Stimulated activated CD8-positive, alpha-beta memory T cell treated with anti-CD3 and anti-CD28 coated beads, Interleukin-4, amount 100 ng/mL, for 1 hour (primary cell): ENCODE measurements at places on chromosomes 3 and 15.

GRCh38 chr3:188208516-188208981, 54.6 kb downstream of the LPP start:
- no peak for DNase-seq

GRCh38 chr3:39350714-39351113, 21.2 kb downstream of the CCR8 start:
- DNase-seq, result no peak

DNA sequence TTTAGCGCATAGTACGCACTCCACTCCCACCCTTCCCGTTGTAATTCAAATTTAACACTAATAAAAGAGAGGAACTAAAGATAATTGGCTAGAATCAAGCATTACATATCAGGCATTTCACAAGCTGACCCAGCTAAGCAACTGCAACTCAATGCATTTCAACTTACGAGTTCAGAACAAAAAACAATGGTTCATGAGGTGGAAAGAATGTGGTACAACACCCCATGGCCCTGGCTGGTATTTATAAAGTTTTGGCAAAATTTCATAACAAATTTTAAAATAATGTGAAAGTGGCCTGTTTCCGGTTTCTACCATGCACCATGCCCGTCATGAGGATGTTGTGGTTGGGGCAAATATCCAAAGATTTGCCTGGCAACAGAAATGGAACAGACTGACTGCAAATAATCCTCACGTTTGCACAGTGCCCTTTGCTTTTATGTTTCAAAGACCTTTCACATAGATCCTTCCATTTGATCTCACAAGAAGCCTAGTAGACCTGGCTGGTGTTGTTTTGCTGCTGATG, 455.3 kb upstream of the NR2F2 start:
- DNase-seq, result no peak

DNA sequence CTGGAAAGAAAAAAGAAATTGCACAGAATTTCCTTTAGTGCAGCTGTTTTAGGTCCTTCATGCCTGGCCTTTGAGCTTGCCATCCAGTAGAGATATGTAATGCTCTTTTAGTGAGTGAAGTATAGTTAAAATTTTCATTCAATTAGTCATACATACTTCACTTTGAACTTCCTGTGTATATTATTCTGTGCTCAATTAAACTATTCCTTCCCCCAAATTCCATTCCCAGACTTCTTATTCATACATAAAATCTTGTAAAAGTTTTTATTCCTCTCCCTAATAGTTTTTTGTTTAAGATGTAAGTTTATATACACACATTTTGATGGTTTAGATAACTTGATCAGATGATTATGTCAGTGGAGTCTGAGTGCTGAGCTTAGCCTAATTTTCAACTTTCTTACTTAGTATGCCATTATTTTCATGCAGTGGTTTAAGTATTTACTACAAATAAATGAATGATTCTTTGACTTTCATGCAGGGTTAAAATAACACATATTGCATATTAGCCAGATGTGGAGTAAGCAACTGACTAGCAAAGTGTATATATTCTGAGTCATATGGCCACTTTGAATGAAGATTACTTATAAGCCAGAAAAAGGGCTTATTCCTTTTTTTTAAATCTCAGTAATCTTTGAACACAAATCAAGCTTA, 42.5 kb upstream of the ABHD10 start:
- no peak for DNase-seq

DNA sequence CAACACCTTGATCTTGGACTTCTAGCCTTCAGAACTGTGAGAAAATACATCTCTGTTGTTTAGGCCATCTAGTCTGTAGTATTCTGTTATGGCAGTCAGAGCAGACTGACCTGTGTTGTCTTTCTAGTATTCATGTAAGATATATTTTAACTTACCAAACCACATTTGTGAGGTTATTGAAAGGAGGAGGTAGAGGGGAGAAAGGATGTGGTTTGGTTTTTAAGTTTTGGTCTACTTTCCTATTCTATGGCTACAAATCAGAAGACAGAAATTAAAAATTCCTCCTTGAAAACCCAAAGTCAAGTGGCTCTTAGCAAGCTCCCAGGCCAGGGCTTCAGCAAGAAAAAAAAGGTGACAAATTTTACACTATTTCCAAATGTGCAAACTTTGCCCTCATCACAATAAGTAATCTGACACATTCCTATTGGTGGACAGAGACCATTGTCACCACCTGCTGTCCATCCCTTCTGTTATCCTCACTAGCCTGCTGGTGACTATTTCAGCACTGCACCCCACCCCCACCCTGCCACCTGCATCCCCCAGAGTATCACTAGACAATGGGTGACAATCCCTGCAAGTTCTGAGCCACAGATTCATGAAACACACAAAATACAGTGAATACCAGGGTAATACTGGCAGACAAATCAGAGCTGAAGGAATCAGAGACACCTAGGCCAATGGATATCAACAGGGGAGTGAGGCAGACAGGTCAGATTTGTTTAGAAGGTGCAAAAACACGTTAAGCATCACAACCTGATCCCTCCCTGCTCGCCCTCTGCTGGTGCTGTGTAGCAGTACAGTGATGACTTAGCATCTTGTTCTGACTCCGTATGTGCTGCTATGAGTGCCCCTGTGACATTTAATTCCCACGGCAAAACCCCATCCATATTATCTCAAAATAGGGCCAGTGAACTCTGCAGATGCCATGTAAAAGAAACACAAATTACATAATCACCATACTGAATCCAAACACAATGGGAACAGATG, 79.0 kb upstream of the DCLK3 start:
- DNase-seq, result peak; percentile 4

DNA sequence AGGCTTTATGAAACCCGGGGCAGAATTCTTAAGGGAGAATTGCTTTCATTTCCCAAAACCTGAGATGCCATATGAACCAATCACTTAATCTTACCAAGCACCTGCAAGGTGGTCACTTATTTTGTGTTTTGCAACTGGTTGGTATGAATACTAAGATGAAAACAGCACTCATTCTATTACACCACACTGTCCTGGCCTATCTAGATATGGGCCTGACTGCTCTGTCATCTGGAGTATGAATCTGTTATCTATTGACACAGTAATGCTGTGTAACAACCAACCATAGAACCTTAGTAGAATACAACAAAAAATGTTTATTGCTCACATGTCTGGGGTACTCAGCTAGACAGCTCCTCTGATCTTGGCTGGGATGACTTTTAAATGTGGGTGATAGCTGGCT, 74.8 kb downstream of the TMEM266 start:
- no peak for DNase-seq

GRCh38 chr3:150227839-150228238, 180.3 kb upstream of the TSC22D2 start:
- DNase-seq, result no peak

DNA sequence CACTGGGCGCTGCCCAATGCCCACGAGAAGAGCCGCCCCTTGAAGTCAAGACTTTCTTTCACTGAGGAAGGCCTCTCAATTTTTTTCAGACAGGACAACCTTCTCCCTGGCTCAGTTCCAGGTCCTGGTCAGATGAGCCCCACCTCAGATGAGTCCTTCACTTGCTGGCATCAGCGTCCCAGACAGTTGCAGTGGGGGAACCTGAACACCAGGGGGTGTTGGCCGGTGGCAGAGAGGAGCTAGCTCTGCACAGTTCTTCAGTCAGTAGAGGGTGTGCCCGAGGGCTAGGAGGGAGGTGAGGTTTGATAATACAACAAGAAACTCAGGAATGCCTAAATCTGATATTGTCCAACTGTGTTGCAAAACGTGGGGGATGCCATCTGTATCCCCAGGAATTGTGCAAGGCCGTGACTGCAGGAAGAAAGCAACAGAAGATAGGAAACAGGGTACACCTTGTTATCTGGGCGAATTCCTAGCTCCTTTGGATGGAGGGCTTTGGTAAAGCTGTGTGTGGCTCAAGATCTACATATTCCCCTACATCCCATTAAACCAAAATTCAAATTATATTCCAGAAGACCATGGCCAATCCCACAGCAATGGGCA, 34.3 kb downstream of the CCR3 start:
- peak; percentile 62 for DNase-seq

- no peak for DNase-seq
These were observed 80.1 kb downstream of the ST8SIA2 start for GRCh38 chr15:92473756-92474155.

DNA sequence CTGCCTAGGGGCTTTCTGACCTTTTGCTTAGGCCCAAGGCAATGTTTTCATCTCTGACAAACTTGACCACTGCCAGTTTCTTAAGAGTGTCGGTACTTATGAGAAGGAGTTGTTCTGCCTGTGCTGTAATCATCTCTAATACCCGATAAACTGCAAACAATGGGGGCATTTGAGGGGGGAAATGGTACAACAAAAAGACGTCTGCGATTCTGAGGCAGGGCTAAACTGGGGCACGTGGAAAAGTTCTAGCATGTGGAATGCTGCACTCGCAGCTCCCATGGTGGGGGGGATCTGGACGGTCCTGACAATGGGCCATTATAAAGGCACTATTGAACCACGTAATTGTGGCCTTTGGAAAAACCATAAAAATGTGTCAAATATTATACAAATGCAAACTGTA, 73.1 kb upstream of the SAMMSON start:
- DNase-seq, result no peak

DNA sequence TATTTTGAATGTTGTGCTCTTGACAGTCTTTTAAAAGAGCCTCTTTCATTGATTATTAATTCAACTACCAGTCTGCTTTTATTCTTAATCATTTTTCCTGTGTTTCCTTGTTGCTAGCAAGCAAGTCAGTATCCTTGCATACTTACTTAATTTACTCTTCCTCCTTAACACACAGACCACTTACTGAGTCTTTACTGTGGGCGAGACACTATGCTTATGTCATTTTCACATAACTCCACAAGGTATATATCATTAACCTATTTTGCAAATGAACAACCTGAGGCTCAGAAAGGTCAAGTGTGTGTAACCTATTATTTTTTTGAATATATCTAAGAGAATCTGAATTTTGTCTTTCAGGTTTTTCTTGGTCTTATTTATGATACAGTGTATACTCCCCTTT, 130.9 kb downstream of the WDR76 start:
- no peak for DNase-seq

- DNase-seq, result no peak
These were observed 60.3 kb upstream of the FNDC3B start for GRCh38 chr3:171979081-171979480.

DNA sequence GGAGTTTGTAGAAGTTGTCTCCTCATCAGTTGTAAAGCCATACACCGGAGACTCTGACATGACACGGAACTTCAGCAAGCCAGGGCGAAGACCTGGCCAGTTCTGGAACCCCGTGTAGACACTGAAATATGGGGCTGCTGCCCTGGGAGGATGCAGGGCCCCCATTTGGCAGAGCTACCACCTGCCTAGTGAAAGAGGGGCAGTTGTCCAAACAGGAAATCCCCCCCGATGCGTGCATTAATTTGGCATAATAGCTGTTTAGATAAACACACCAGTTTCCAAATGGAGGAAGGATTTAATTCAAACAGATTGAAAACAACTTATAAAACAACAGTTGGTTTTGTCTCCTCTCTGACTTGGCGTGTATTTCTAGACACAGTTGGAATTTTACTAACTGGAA, 357.2 kb downstream of the GABRG3 start:
- DNase-seq, result no peak

DNA sequence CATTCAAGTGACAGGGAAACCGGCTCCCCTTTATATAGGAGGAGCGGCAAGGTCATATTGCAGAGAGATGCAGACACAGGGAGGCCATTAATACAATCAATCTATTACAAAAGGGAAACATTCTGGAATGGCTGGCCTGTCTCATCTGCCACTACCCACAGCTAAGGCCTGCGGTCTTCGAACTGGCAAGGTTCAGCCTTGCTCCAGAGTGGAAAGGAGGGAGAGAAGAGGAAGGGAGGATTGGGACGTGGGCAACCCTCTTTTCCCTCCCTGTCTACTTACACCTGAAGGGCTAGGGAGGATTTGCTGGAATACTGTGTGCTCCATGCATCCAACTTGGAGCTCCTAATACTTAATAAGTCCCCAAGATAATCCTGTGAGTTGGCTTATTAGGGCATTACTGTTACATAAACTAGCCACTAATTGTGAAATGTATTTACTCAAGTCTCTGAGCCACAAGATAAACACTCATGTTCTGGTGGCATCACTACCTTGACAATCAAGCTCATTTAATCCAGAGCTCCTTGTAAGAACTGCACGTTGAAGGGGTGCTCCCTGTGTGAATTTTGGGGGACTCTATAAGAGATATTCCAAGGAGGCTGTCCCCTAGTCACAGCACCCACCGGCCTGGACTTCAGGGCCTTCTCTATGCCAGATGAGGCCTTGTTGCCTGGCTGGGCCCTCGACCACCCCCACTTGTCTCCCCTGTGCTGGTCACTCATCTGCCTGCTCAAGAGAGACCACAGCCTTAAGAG, 19.7 kb upstream of the CCDC174 start:
- DNase-seq, result no peak

- no peak for DNase-seq
These were observed 80.6 kb upstream of the CTNNB1 start for GRCh38 chr3:41118461-41119390.

DNA sequence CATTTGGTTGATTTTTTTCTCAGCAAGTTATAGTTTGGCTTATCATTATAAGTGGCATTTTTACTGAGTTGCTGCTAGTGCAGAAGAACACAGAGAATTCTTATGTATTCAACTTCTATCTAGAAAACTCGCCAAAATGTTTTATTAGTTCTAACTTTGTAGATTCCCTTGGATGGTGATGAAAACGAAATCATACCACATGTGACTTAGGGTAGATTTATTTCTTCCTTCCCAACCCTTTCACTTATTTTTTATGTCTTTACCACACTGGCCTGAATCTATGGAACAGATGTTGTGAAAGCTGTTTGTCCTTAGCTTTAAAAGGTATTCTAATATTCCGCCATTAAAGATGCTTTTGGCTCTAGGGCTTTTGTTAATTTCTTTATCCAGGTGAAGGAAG, 503.3 kb upstream of the CFAP20DC start:
- DNase-seq, result no peak

DNA sequence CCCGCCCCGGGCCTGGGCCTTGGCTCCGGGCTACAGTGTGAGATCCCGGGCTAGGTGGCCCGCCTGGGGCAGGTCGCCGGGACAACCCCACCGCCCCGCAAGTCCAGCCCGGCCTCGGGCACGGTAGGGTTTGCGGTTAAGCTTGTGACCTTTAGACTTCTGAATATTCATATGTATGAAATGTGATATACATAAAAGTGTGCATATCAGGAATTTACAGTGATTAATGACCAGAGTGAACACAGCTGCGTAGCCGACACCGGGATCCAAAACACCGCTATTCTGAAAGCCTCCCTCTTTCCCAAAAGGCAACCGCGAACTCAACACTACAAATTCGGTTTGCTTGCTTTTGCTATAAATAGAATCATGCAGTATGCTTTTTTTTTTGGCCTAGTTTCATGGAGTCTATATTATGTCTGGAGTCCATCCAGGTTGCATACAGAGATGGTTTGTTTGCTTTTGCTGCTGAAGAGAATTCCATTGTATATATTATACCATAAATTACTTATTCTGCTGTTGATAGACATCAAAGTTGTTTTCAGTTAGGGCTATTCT, 636 bp upstream of the SNRPA1 start:
- no peak for DNase-seq

- no peak for DNase-seq
These were observed 173.0 kb downstream of the STT3B start for GRCh38 chr3:31705736-31706135.

- no peak for DNase-seq
These were observed 317.7 kb upstream of the TPRG1 start for GRCh38 chr3:188853856-188854771.
